Left lung (tissue), 14 donors: ENCODE measurements at places on chromosomes 11 and 22. TPM values are rescaled to one million over a fixed set of nuclear protein-coding genes. Genes with fewer than 3 reads are reported as not detected.

- no peaks in the 10 kb centered on the region for H3K4me1 ChIP-seq
- no peak for DNase-seq
- no peak overlapping the region for H3K4me3 ChIP-seq
- H3K27me3 ChIP-seq, result no peaks in the 10 kb centered on the region
- no peaks in the 10 kb centered on the region for H3K36me3 ChIP-seq
- no peak overlapping the region for H3K27ac ChIP-seq
These were observed 442.9 kb downstream of the AASDHPPT start for GRCh38 chr11:106520146-106520912.

GRCh38 chr11:115916608-115917007, 412.4 kb upstream of the CADM1 start:
- no peak overlapping the region for H3K27ac ChIP-seq
- peaks cover 26% of the 10 kb centered on the region for H3K4me1 ChIP-seq
- H3K4me3 ChIP-seq, result no peak overlapping the region
- H3K36me3 ChIP-seq, result no peaks in the 10 kb centered on the region
- H3K27me3 ChIP-seq, result no peaks in the 10 kb centered on the region
- no peak for DNase-seq

DNA sequence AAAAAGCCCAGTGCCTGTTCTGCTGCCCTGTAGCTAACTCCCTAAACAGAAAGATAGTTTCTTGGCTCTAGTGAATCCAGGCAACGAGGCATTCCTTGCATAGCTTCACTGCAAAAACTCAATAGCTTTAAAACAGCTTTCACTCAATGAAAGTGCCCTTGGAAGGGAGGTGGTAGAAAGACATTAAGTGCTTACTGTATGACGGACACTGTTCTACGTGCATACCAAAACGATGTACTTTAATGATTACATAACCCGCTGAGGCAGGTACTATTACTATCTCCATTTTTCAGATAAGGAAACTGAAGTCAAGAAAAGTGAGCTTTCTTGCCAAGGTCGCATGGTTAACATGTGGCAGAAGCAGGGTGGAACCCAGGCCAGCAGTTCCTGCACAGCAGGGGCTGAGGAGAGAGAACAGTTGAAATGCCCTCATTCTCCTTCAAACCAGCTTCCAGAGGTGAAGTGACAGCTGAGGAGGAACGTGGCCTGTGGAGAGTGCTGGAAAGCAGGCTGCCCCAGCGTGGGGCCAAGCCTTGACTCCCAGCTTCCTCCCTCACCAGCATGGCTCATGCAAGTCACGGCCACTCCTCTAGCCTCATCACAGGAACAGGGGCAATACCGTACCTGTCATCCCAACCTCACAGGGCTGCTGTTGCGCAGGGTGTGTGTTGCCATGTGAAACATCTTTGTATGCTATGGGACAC, 227.5 kb upstream of the NARS2 start:
- no peak for DNase-seq
- H3K27ac ChIP-seq, result peak overlapping the region; percentile 86
- peaks cover 21% of the 10 kb centered on the region for H3K4me1 ChIP-seq
- H3K4me3 ChIP-seq, result no peak overlapping the region
- H3K36me3 ChIP-seq, result no peaks in the 10 kb centered on the region

DNA sequence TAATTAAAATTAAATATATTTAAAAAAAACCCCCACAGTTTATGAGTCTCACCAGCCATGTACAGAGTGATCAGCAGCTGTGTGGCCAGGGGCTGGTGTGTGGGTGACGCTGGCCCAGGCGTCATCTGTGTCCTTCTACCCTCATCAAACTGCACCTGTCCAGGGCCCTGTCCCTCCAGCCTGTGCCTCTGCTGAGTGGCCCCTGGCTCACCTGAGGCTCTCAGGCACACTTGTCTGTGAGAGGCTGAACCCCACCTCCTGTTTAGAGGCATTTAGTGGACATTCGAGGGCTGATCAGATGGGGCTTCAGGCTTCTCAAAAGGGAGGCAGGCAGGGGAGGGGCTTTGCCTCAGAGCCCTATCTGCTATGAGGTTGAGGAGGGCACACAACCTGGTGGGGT, 29.9 kb upstream of the SMIM38 start:
- H3K36me3 ChIP-seq, result no peaks in the 10 kb centered on the region
- DNase-seq, result peak; percentile 27
- peaks cover 12% of the 10 kb centered on the region for H3K4me1 ChIP-seq
- H3K27me3 ChIP-seq, result no peaks in the 10 kb centered on the region

DNA sequence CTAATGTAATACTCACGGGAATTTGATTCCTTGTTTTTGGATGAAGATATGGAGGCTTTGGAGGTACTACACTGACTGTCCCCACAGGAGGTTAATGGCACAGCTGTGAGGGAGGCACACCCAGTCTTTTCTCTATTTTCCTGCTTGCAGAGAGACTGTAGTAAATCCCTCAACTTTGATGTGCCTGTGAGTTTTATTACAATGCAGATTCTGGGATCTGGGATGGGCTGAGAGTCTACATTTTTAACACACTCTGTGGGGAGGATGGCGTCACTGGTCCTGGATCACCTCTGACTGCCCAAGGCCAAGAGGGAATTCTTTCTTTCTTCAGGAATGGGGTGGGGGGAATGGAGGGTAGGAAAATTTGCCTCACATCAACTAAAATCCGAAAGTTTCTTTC, 80.2 kb upstream of the NTM start:
- H3K27ac ChIP-seq, result no peak overlapping the region
- DNase-seq, result no peak
- no peaks in the 10 kb centered on the region for H3K27me3 ChIP-seq
- H3K36me3 ChIP-seq, result no peaks in the 10 kb centered on the region

GRCh38 chr11:104256525-104256924, 92.6 kb upstream of the PDGFD start:
- no peaks in the 10 kb centered on the region for H3K4me1 ChIP-seq
- H3K27ac ChIP-seq, result no peak overlapping the region
- H3K36me3 ChIP-seq, result no peaks in the 10 kb centered on the region
- no peak overlapping the region for H3K4me3 ChIP-seq
- H3K27me3 ChIP-seq, result no peaks in the 10 kb centered on the region

GRCh38 chr11:119190531-119190930, 5.3 kb downstream of the NHERF4 start:
- no peak for DNase-seq
- H3K4me3 ChIP-seq, result no peak overlapping the region
- H3K36me3 ChIP-seq, result no peaks in the 10 kb centered on the region
- H3K4me1 ChIP-seq, result no peaks in the 10 kb centered on the region
- no peak overlapping the region for H3K27ac ChIP-seq
- no peaks in the 10 kb centered on the region for H3K27me3 ChIP-seq

- H3K4me3 ChIP-seq, result no peak overlapping the region
- H3K27ac ChIP-seq, result no peak overlapping the region
- H3K27me3 ChIP-seq, result no peaks in the 10 kb centered on the region
- no peaks in the 10 kb centered on the region for H3K36me3 ChIP-seq
These were observed 24.6 kb downstream of the COA4 start for GRCh38 chr11:73852049-73852448.

GRCh38 chr11:58647866-58648265, 25.4 kb downstream of the CNTF start:
- H3K4me1 ChIP-seq, result no peaks in the 10 kb centered on the region
- H3K27me3 ChIP-seq, result no peaks in the 10 kb centered on the region
- DNase-seq, result no peak

DNA sequence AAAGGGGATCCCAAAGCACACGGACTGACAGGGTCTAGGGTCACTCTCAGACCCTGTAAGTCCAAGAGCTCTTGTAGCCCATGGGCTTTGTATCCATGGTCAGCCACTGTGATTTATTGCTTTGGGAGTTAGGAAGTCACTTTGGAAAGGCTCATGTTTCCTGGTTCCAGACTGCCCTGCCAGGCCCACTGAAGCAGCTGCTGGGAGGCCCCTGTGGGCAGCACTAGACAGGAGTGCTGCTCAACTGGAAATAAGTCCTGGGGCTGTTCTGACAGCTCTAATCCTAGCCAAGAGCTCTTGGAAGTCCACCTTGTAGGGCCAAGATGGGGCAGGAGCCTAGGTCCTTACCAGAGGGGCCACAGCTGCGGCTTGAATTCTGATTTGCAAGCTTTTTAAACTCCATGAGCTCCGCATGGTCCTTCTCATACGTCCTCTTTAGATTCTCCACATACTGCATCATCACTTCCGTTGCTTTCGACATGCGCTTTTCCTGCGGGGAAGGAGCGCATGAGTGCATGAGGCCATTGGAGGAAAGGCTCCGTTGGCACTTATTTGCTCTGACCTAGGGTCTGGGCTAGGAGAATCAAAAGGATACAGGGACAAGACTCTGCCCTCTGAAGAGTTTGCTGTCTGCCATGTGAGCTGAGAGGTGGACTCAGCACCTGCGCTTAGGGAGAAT, 32.2 kb upstream of the LYVE1 start:
- H3K36me3 ChIP-seq, result no peaks in the 10 kb centered on the region
- H3K4me3 ChIP-seq, result no peak overlapping the region
- peaks cover 6% of the 10 kb centered on the region for H3K4me1 ChIP-seq
- peak overlapping the region; percentile 95 for H3K27ac ChIP-seq
- no peak for DNase-seq

DNA sequence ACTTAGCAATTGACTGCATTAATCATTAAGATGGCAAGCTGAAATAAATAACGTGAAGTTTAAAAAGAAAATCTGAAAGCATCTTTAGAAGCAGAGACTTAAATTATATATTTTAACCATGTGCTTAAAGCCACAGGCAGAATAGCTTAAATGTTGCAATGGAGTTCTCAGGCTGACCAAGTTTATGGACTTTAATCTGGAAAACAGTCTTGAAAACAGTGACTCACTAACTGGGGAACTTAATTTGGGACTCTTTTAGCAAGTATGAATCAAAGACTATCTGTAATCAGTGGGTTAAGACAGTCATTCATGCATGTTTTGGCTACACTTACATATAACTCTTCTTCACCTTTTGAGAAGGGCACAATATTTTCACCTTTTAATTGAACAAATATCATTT, 12.6 kb upstream of the GLYATL1 start:
- no peaks in the 10 kb centered on the region for H3K36me3 ChIP-seq
- H3K4me1 ChIP-seq, result no peaks in the 10 kb centered on the region
- peaks cover 6% of the 10 kb centered on the region for H3K27me3 ChIP-seq
- no peak overlapping the region for H3K27ac ChIP-seq
- H3K4me3 ChIP-seq, result no peak overlapping the region

GRCh38 chr11:107851704-107852310, 6.8 kb downstream of the SLC35F2 start:
- DNase-seq, result no peak
- H3K4me1 ChIP-seq, result no peaks in the 10 kb centered on the region
- no peaks in the 10 kb centered on the region for H3K36me3 ChIP-seq
- H3K4me3 ChIP-seq, result no peak overlapping the region
- no peak overlapping the region for H3K27ac ChIP-seq
- no peaks in the 10 kb centered on the region for H3K27me3 ChIP-seq

DNA sequence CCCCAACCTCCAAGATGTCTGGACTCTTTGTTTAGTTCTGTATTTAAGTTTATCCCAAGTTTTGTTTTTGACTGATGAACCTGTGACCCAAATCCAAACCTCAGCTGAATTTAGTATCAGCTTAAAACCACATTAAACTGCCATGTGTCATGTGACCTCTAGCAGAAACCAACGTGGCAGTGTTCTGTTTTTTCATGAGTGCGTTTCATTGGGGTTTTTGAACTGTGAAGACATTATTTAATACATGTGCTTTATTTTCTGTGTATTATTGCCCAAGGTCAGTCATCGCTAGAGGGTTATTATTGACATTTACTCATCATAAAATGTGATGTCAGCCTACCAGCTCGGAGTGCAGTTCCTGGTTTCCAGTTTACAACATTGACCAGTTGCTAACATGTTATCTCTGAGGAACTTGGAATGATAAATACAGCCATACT, 1.8 kb downstream of the TLCD5 start:
- DNase-seq, result no peak
- H3K27ac ChIP-seq, result no peak overlapping the region
- peaks cover 84% of the 10 kb centered on the region for H3K27me3 ChIP-seq
- no peak overlapping the region for H3K4me3 ChIP-seq
- H3K36me3 ChIP-seq, result no peaks in the 10 kb centered on the region
- H3K4me1 ChIP-seq, result no peaks in the 10 kb centered on the region

The ACER3 gene
- total RNA-seq, result 27.5 TPM

The ZNF215 gene
- total RNA-seq, result 3.7 TPM

The KRTAP5-1 gene
- total RNA-seq, result not detected
